ENCODE measurements at places on chromosomes 6 and 20.
A peak's percentile ranks its signal among the peaks of the same experiment; 100 is the strongest.

- DNase-seq, result no peak
Measured at GRCh38 chr6:158674342-158675131, 24.7 kb downstream of the SYTL3 start.

DNA sequence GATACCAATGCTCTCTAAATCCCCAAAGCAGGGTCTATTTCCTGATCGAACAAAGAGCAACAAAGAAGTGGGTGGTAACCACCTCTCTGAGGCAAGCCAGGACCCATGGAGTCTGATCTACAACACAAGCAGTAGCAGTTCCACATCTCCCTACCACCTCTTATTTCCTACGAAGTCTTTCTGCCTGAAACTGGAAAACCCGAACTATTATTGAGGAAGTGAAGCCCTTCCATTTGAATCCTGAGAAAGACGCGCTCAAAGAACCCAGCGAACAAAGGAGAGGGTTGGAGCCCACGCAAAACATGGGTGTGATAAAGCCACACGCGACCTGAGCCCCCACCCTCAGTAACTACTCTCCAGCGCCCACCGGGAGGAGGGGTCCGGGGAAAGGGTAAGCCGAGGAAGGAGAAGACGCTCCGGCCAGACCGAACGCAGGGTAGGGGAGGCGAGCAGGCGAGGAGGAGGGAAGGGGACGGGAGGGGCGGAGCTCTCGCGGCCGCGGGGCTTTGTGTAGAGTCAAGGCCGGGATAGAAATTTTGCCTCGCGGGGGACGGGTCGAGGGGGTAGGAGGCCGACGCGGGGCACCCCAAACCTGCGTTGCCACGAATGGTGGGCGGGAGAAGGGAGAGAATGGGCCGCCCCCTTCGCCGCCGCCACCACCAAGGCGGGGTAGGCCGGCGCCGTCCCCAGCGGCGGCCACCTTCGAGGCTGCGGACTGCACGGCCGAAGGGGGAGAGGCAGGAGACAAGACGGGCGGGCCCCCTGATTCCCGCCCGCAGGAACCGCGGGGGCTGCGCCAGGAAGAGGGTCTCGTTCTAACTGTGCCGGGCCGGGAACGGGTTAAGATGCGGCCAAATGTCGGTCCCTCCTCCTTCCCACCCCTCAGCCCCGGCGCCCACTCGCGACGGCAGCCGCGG, 802 bp downstream of the HDAC2 start:
- peak; percentile 8 for DNase-seq

DNA sequence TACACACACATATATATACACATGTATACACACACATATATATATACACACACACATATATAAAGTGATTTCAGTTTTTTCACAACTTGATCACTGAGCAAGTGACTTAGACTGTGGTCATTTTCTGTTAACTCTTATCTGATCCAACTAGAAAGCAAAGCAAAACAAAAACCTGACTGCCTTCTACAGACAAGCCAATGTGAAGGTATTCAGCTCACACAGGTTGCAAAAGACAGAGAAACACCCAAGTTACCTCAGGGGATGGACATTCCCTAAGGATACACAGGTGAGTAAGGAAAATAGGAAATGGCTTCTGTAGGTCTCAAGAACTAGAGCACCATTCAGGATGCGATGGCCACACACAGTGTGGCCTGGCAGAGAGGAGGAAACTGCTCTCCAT, 58.4 kb upstream of the IER3 start:
- no peak for DNase-seq

DNA sequence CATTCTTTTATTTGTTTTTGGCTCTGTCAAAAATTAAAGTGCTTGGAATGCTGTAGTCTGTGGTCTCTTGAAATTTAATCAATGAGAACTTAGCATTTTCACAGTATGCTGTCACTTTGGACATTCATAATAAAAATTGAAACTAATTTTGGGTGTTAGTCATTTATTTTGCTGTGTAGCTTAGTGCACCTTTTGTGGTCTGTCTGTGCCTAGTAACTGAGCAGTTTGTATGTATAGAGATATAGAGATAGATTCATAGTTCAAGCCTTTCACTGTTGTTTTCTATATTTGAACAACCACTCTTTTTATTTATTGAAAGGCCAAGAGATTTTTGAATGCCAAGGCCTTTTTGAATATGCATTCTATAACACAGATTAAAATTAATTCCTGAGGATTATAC, 86.4 kb upstream of the TIAM2 start:
- DNase-seq, result no peak

DNA sequence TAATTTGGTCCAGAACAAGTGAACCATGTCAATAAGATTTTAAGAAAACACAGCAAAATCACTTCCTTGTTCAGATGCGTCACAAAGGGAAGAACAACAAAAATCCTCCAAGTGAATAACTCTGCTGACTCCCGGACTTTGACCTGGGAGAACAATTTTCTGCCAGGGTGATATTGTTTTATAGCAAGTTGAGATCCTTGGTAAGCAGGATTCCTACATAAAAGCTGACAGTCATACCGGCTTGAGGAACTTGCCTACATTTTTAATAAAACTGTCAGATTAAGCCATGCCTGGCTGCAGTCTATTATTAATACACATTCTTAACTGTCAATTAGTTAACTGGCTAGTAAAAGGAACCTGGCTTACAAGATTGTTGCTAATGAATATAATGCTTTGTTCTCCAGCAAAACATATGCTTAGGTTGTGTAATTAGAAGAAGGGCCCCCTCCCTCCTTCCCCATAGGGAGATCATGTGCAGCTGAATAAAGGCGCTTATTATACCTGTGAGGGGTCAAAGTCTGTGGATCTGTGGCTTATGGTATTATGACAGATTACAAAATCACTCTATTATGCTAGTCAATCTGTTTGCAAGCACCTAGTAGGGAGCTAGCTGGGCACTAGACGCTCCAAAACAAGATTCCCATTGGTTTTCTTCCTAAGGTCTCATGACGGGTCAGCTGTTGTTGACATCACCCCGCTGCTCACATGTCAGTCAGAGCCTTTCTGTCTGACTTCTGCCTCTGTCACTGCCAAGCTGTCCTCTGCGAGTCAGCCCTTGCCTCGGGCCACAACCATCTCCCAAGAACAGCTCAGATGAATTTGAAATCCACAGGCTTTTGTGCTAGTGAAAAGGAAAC, 44.6 kb upstream of the SEC63 start:
- DNase-seq, result no peak

All from NCI-H1930 (cell line).